ENCODE measurements at places on chromosomes 7 and 10. TPM values are rescaled to one million over a fixed set of nuclear protein-coding genes. Genes with fewer than 3 reads are reported as not detected.

GRCh38 chr10:686155-686931 lies 3.1 kb downstream of the DIP2C start:
- no peak for DNase-seq

GRCh38 chr10:114718374-114718773 lies 60.3 kb upstream of the ABLIM1 start:
- no peak for DNase-seq

GRCh38 chr10:127492607-127493250 lies 56.4 kb upstream of the NPS start:
- DNase-seq: no peak

- no peak for DNase-seq
Observed at GRCh38 chr7:11648980-11649379, 183.0 kb downstream of the THSD7A start.

- no peak for DNase-seq
Observed at GRCh38 chr10:4279655-4280054, 494.6 kb upstream of the KLF6 start.

- DNase-seq: no peak
Observed at GRCh38 chr7:71612911-71613310, 481.0 kb downstream of the GALNT17 start.

DNA sequence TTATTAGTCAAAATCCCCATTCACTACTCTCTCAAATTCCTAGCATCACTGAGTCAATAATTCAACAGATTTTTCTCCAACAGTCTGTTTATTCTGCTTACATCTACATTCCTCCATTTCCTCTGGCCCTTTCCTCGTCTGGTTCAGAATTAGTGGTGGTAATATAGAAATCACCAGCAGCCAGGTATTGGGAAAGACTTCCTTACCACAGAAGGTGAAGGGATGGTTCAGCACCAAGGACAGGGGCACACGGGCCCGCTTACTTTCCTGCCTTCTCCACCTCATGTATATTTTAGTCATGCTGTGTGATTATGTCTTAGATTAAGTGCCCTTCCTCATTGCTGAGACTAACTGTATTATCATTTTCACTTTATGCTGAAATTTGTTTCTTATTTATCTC lies 70.4 kb upstream of the APBB1IP start:
- DNase-seq: peak; percentile 43

Gene ZPBP
- not detected for total RNA-seq

GRCh38 chr10:5655121-5655520 lies 11.3 kb downstream of the ASB13 start:
- no peak for DNase-seq

- no peak for DNase-seq
Observed at GRCh38 chr10:35416619-35417312, 80.5 kb downstream of the CCNY start.

Measured in epithelial cell of proximal tubule (primary cell).